ENCODE measurements at places on chromosomes 12 and 14.

GRCh38 chr12:4723226-4723625, 3.0 kb downstream of the GALNT8 start:
- DNase-seq, result no peak

GRCh38 chr12:99137124-99137855, 492.2 kb downstream of the APAF1 start:
- DNase-seq, result no peak

DNA sequence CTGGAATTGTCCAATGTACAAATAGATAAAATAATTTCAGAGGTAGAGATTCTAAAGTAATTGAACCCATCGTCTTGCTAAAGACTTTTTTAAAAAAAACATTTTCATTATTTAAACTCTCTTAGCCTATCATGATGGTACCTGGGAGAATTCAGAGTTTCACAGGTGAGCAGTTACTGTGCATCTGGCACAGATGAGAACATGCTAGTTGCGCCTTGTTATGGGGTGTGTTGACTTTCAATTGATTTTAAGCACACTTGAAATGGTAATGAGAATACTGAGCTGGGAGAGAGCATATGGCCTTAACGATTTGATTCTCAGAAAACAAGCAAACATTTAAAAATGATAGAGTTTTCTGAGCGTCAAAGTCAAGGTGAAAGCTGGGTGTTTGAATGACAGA, 66.6 kb downstream of the FLRT2 start:
- DNase-seq, result no peak

- no peak for DNase-seq
Observed at GRCh38 chr12:8781381-8782127, 40.9 kb upstream of the A2ML1 start.

DNA sequence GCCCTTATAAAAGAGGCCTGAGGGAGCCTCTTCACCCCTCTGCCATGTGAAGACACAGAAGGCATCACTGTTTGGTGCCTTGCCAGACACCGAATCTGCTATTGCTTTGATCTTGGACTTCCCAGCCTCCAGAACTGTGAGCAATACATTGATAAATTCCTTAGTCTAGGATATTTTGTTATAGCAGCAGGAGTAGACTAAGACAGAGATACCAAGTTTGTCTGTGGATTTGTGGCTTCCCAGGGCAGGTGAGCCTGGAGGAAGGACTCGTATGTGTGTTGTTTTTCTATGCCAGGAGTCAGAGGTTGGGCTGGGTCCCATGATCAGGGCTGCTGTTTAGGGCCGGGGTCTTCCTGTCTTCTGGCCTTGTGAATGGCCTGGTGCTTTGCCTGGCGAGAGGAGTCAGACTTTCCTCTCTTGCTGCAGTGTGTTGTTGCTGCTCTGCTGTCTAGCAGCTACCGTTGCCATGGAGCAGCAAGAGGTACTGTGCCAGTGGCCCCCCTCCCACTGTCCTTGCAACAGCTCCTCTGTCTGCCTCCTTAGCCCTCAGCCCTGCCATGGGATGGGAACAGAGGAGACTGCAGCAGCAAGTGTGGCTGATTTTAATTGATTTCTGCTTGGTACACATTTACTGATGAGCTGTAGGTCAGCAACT, 111.2 kb downstream of the CHST11 start:
- DNase-seq, result peak; percentile 62

- no peak for DNase-seq
Observed at GRCh38 chr12:82963956-82964355, 277.2 kb downstream of the TMTC2 start.

DNA sequence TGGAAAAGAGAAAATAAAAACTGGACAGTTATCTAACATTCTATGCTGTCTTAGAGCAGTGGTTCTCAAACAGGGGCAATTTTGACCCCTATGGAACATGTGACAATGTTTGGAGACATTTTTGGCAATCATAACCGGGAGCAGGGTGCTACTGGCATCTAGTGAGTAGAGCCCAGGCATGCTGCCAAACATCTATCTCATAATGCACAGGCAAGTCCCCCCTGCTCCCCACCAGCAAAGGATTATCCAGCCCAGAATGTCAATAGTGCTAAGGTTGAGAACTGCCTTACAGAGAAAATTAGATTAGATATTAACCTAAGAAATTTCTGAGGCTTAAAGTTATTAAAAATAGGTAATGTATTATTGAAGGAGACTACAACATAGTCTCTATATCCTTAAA, 22.9 kb upstream of the CATSPERB start:
- DNase-seq, result no peak

GRCh38 chr12:115870021-115870420, 407.5 kb downstream of the MED13L start:
- no peak for DNase-seq

GRCh38 chr14:93926245-93926872, 785 bp upstream of the FAM181A start:
- no peak for DNase-seq

DNA sequence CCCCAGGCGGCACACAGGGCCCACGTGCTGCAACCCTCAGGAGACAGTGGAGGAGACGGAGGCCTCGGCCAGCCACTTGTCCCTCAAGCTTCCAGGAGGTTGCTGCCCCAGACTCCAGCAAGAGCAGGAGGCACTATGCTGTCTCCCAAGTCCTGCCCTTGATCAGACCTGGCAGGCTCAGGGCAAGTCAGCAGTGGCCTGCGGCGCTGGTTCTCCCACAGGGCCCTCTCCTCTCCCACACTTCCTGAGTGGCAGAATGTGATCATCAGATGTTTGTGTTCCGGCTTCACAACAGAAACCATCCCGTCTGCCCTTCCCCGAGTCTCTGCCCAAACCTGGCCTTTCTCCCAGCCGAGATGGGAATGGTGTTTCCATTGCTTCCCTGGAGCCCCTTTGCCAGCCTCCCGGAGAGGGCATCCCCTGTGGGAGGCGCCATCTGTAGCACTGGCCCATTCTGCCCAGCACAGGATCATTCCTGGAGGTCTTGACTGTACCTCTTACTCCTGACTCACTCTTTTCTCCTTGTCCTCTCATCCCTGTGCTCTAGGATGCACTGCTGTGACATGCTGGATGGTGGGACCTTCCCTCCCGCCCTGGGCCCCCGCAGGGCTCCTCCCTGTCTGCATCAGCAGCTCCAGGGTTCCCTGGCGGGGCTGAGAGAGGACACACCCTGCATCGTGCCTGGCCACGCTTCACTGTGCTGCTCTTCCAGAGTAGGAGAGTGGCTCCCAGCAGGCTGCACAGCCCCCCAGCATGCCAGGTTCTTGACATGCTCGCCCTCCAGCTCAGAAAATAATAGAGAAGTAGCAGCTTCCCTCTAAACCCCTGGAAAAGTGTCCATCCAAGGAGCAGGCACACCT, 114.7 kb upstream of the FKBP4 start:
- DNase-seq, result no peak

- no peak for DNase-seq
Observed at GRCh38 chr12:56677680-56678079, 10.4 kb downstream of the PTGES3 start.

- no peak for DNase-seq
Observed at GRCh38 chr12:64389154-64389553, 1.4 kb downstream of the C12orf56 start.
